ENCODE measurements at places on chromosomes 3 and 15.

DNA sequence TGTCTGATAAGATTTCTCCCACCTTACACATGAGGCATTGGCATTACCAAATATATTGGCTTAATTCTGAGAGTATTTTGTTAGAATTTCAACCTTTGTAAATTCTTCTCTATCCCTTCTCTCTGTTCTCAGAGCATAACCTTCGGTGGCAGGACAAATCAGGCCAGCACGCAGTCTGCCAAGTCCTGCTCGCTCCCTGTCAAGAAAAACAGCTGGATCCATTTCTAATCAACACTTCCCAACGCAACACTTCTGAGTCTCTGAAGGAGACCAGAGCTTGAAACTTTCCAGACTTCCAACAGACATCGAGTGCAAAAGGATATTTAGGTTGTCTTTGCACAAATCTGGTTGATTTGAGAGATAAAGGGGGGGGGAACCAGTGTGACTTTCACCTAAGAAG lies 125.7 kb downstream of the SV2B start:
- DNase-seq: no peak

- no peak for DNase-seq
Measured at GRCh38 chr15:76904461-76905012, 603 bp downstream of the SCAPER start.

DNA sequence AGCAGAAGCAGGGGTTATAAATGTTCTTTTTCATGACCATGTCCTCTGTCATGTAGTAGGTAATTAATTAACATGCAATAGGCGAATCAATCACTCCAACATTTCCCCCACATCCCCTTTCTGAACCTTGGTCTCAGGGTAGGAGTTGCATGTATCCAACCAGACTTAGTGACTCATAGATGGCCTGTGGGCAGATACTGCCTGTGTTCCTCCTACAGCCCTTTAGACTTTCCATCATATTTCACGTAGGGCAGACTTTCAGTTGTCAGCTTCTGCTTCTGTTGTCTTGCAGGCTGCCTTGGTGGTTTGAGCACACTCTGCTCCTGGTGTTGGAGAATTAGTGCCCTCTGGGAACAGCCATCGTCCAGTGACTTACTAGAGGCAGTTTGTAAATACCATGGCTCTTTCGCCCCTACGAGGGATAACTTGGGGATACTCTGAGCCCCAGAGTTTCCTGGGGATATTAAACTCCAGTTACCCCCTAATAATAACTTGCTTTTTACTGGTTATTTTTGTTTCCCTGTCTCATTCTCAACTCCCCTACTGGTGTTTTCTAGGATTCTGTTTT lies 244.4 kb downstream of the EDEM1 start:
- DNase-seq: no peak

GRCh38 chr3:12197475-12197874 lies 38.8 kb upstream of the TIMP4 start:
- no peak for DNase-seq

GRCh38 chr15:26910715-26911114 lies 43.9 kb downstream of the GABRA5 start:
- no peak for DNase-seq

DNA sequence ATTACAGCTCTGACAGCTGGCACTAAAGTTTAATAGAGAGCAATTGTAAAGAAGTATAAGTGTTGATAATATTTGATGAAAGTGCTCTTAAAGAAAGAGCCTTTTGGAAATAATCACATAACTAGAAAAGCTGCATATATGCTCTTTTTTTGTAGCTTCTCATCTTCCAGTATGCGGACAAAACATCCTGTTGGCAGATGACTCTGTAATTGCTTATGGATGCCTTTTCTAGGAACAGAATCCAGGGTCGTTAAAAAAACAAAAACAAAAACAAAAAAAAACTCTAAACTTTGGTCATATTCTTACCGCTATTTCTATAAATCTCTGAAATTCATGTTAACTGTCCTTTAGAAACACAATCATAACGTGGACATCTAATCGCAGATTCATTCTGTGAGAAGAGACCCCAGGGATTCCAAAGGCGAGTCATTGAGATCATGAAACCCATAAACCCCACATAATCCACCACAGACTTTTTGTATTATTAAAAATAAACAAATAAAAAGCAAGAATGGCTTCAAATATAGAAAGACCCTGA lies 109.8 kb downstream of the EPHA3 start:
- no peak for DNase-seq

DNA sequence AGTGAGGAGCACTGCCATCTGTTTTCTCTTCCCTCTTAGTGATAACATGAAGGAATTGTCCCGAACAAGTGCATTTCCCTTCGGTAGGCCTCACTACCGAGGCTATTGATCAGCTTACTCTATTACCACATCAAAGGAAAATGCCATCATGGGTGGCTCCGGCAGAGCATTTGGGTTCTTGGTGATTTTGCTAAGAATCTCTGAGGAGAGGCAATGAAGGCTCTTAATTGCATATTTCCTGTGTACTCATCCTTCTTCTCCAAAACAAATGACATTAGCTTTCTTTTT lies 35.3 kb downstream of the CHRD start:
- DNase-seq: no peak

DNA sequence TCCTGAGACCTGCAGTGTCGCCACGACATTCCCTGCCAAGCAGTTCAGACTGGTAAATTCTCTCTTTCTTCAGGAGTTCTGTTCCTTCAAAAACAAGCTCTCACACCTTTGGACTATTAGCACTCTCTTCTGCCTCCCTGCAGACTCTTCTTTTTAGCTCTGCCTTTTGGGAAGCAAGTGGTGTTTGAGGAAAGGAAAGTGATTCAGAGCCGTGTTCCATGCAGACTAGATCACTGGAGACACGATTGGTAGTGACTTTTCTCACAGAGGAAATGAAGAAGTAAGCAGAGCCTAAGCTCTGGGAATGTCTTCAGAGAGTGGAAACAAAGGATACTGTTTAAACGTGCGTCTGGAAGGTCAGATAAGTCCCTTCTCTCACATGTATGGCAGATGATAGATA lies 270.6 kb upstream of the TPRG1 start:
- DNase-seq: no peak

GRCh38 chr3:8841472-8841871 lies 72.1 kb upstream of the OXTR start:
- no peak for DNase-seq

DNA sequence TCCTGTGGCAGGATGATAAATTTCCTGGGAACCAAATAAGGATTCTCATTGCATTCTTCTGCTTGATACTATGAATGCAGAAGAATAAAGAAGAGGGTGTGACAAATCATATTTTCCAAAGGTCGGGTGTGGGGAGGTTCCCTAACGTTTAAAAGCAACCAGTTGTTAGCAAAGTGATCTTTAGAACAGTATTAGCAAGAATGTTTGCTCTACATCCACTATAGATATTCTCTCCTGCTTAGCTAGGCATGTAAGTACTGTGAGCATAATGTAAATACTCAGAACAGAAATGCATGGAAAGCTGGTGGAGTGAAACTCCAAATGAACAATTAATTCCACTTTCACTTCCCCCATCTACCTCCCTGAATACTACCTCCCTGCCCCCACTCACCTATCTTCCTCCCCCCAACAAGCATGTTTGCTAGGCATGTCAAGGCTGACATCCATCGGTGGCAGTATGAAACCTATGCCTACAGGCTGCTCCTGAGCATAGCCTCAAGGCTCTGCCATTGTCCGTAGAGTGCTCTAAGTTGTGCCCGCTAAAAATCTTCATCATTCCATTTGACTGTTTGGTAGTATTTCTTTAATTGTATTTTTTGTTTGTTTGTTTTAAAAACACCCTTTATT lies 329.7 kb downstream of the TIGIT start:
- no peak for DNase-seq

GRCh38 chr3:127903611-127904375 lies 11.2 kb upstream of the KBTBD12 start:
- DNase-seq: no peak

DNA sequence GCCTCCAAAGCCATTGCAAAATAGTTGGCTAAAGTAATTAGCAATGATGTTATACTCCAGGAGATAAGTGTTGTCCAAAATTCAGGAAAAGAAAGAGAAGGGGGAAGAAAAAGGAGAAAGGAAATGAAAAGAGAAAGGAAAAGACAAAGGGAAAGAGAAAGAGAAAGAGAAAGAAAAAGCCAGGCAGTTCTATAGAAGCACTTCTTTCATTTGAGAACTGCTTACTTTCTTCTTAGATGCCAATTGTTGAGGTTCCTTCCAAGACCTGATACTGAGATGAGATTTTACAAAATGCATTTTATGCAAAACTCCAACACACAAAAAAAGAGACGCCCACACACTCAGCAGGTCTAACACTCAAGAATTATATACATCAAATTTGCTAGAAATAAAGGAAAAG lies 298.4 kb downstream of the KCNH8 start:
- DNase-seq: no peak

DNA sequence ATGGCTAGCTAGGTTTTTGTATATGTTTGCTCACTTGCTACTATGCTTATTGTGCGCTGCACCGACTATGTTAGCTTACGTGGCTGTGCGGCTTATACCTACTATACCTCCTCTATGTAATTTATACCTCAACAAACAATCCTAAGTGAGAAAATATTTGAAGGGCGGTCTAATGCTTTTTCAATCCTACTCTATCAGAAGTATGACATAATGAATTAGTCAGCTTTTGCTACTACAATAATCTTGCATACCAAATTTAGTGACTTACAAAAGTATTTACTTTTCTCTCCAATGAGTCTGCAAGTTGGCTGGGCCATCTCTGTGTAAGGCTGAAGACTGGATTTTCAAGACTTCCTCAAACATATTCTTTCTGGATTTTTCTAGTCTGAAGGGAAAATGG lies 391.2 kb upstream of the NECTIN3 start:
- no peak for DNase-seq

GRCh38 chr3:31629054-31629453 lies 96.3 kb downstream of the STT3B start:
- no peak for DNase-seq

GRCh38 chr15:96354731-96355567 lies 24.4 kb downstream of the NR2F2 start:
- DNase-seq: no peak

- DNase-seq: no peak
Measured at GRCh38 chr3:27219127-27219845, 149.9 kb downstream of the NEK10 start.

- DNase-seq: no peak
Measured at GRCh38 chr3:77605308-77605707, 565.4 kb downstream of the ROBO2 start.

- DNase-seq: no peak
Measured at GRCh38 chr15:89149501-89150101, 61.3 kb downstream of the ABHD2 start.

DNA sequence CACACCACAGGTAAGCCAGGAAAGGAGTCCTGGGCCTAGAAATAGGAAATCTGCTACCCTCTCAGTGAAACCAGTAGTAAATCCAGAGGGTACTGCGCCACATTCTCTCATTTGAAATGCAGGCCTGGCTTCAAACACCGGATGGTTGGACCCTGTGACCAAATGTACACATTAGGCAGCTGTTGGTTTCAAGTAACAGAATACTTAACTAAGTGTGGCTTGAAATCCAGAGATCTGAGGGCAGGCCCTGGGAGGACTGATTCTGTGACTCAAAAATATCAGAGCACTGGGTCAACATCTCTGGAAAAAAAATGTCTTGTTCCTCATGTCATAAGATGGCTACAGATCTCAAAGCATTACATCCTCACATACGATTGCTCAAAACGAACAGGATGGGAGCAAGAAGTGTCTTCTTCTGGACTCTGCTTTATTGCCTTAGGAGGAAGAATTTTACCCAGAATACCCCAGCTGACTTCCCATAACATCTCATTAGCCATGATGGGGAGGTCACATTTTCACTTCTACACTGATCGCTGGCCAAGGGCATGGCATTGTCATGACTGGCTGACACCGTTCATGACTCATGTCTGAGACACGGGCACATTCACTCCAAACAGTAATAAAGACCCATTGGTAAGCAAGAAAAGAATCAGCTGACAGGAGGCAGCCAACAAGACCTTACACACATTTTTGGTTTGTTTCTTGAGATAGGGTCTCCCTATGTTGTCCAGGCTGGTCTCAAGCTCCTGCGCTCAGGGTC lies 166.0 kb downstream of the ARRDC4 start:
- DNase-seq: no peak

GRCh38 chr3:197000211-197000610 lies 29.4 kb downstream of the MELTF start:
- no peak for DNase-seq

GRCh38 chr15:76208786-76209424 lies 102.4 kb downstream of the ETFA start:
- no peak for DNase-seq

GRCh38 chr15:83571820-83572707 lies 81.9 kb upstream of the ADAMTSL3 start:
- DNase-seq: no peak

DNA sequence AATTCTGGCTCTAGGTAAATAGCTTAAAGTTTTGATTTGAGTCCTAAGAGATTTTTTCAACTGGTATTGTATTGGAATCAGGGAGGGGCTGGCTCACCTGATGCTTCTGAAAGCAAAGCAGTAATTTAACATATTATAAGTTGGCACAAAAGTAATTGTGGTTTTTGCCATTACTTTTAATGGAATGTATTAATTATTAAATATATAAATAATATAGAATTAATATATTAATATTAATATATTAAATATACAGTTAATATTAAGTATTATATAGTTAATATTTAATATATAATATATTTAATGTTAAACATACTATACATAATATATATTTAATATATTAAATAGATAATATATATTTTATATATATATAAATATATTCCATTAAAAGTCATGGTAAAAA lies 10.4 kb downstream of the RSRC1 start:
- DNase-seq: no peak

DNA sequence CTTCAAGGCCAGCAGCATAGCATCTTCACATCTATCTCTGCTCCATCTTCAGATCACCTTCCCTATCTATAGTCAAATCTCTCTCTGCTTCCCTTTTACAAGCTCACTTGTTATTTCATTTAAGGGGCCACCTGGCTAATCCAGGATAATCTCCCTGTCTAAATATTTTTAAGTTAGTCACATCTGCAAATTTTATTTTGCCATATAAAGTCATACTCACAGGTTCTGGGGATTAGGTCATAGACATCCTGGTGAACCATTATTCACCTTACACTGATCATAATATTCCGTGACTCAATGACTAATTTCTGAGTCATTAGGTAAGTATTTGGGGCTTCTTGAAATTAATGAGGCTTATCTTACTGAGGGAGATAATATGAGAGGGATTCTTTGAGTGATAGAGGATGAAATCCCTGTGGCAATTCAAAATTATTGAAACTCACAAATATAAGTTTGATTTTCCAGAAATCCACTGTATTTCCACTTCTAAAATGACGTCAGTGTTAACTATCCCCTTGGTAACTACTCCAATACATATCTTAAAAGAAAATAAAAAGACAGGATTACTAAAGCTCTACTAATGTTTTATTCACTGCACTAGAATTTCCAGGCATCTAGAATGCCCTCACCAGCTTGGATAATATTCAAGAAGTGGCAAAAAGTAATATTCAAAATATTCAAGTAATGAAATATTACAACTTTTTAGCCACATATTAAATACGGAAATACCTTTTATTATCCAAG lies 93.7 kb upstream of the RBMS3 start:
- DNase-seq: no peak

- DNase-seq: no peak
Measured at GRCh38 chr3:124273651-124274050, 281.7 kb upstream of the ROPN1 start.

All from esophagus squamous epithelium (tissue), 5 donors.